H1 (cell line): ENCODE measurements at places on chromosomes 16 and 17.

GRCh38 chr17:40064971-40065768 is 2.4 kb downstream of the THRA start:
- DNase-seq = no peak

DNA sequence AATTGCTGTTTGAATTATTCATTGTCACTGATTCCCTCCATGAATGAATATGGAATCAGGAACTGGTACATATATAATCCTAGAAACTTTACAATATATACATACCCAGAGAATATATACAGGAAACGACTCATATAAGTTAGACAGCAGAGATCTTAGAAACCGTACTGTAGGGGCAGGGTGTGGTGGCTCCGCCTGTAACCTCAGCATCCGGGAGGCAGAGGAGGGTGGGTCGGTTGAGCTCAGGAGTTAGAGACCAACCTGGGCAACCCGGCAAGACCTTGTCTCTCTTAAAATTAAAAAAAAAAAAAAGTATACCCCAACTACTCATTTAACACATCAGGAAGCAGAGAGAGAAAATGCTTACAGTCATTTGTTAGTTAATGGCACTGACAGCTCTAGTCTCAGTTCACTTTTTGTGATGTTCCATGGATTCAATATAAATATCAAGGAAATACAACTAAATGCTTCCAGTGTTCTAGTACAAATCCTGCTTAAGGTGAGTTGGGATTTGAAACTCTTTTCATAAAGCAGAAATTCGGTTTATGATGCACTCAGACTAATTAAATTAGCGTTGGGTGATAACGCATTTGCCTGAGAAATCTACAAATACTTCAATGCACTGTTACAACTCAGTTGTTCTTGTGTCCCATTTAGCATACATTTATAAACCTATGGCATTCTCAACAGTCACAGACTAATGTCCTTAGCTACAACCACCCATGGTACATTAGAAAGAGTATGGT is 5.6 kb downstream of the GLG1 start:
- DNase-seq = no peak

- DNase-seq = no peak
Observed at GRCh38 chr17:27950995-27951394, 57.8 kb upstream of the LYRM9 start.

- no peak for DNase-seq
Observed at GRCh38 chr16:25916037-25916436, 224.3 kb downstream of the HS3ST4 start.

GRCh38 chr17:2084766-2085647 is 30.1 kb downstream of the HIC1 start:
- DNase-seq = no peak

DNA sequence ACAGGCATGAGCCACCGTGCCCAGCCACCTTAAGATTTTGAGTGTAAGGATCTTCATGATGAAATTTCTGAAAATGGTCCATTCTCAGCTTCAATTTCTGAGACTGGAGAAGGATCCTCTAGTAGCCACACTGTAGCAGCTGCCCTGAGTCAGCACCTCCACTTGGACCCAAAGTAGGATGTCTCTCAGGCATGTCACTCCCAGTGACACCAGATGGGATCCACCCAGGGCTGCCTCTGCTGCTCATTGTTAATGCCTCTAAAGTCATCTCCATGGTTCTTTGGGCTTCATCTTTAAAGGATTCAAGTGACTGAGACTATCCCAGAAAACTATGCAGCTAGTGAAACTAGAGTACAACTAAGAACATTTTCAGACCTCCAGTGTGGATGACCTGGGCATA is 7.9 kb downstream of the PLD6 start:
- DNase-seq = no peak

DNA sequence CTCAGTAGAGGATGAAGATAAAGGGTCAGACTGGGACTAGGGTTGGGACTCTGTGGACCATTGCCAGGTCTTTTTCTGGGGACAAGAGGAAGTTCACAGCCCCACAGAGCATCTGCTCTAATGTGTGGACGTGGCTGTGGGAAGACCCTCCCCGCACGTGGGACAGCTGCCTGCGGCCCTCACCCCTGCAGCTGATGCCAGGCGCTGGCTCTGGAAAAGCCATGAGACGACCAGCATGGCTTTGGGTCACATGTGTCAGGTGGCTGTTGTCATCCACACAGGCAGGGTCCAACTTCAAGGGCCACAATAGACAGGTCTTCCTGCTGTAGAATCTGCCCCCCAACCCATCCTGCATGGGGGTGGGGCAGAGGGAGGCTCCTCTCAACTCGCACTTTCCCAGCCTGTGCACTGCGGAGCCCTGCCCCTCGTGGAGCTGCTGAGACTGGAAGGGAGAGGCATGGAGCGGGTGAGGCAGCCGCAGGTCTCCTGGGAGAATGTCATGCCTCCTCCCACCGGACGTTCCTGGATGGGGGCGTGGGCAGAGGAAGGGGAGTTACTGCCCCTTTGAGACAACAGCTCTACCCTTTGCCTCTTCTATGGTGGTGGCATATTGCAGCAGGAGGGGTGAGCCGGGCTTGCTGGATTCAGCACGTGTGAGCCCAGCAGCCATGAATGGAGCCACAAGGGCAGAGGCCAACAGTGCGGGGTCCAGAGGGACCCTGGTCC is 53.4 kb downstream of the PIMREG start:
- no peak for DNase-seq

- no peak for DNase-seq
Observed at GRCh38 chr16:82185012-82185411, 15.0 kb upstream of the MPHOSPH6 start.

DNA sequence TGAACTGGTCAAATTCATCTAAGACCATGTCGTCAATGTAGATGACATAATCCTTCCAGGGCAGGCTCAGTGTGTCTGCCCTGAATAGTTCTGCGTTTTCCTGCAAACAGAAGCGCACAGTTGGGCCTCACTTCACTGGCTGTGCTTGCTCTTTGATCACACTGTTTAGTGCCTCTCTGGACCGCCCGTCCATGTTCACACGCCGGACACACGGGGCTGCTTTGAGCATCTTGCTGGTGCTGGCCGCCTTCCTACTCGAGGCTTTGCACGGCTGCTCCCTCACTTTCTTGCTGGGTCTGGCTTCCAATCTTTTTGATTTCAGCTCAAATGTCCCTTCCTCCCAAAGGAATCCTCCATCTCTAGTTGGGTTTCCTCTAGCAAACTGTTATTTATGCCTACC is 37.4 kb downstream of the DNAH17 start:
- no peak for DNase-seq

DNA sequence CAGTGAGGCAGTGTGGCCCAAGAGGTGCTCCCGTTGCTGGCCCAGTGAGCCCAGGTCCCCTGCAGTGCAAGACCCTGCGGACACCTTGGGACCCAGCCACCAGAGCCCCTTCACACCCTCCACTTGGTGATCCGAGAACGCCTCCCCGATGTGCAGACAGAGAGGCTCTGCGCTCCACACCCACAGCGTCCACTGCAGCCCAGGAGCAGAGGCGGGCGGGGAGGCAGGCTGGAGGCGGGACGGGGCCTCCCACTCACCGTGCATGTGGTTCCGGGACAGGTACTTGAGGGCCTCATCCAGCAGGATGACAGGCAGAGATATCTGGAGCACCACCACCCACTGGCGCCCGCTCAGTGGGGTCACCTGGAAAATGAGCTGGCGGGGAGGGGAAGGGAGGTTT is 12.1 kb upstream of the P2RX1 start:
- no peak for DNase-seq

DNA sequence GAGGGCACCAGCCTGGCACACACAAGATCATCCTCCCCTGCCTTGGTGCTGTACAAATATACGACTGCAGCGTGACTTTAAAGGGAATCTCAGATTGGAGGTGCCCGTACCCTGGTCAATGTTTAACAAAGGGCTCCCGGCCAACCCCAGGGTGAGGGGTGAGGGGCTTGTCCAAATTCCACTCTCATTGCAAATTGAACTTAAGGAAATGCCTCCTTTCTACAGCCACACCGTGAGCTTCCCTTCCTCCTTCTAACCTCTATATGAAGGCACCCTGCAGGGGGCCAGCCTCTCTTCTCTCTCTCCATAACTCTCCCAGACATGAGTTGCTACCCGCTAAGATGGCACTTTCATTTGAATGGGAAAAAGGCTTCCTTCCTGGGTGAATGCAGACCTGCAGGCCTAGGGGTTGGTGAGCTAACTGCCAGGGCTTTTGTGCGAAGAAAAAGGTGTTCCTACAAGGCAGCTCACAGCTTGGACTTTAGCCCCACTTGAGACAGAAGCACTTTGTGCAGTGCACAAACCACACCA is 76.6 kb downstream of the IRF8 start:
- DNase-seq = no peak

DNA sequence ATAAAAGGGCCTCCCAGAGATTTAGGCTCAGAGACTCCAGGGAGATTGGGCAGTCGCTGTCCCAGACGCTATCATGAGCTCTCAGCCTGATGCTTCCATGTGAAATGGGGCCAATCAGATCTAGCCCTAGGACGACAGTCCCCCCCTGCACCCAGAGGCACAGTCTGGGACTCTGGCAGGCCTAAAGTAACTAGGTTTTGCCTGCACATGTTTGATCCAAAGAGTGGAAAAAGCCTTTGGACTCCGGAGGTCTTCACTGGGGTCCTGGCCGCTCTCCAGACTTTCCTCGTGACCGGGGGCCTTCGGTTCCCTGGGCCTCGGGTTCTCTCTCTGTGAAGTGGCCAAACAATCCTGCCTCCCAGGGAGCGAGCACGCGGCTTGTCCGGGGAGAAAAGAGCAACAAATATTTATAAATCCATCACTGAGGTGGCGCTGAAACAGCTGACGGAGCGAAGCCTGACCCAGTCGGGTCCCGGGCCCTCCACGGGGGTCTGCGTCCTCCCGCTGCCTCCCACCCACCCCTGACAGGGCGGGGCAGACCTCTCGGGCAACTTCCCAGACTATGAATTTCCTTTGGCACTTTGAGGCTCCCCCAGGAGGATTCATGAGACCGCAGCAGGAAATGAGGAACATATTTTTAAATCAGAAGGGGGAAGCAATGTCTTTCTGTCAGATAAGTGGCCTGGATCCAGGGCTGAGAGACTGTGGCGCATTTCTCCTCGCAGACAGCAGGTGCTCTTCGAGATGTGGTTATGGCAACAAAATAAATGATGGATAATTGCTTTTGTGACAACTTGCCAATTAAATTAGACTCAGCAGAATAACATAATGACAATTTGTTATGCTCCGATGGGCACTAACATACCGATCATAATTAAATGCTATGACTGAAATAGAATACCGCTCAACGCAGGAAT is 38.9 kb downstream of the MRPS23 start:
- DNase-seq = no peak

GRCh38 chr17:41907633-41908539 is 10.9 kb downstream of the ACLY start:
- no peak for DNase-seq

- DNase-seq = no peak
Observed at GRCh38 chr16:82201926-82202325, 31.9 kb upstream of the MPHOSPH6 start.

DNA sequence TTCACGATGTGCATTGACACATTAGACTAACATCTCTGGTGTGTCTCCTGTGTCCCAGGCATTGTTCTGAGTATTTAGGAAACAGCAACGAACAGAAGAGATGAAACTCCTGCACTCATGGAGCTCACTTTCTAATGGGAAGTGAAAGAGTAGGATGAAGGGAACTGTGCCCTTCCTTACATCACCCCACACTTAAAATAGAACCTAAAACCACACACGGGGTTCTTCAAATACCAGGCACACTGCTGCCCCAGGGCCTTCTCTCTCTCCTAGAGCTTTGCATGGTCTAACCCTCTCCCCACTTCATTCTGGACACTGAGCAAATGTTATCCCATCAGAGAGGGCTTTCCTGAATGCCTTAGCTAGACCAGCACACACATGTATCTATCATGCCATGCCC is 33.7 kb downstream of the TRIM25 start:
- no peak for DNase-seq

- DNase-seq = no peak
Observed at GRCh38 chr16:63945806-63946205, 1176.1 kb downstream of the CDH11 start.

DNA sequence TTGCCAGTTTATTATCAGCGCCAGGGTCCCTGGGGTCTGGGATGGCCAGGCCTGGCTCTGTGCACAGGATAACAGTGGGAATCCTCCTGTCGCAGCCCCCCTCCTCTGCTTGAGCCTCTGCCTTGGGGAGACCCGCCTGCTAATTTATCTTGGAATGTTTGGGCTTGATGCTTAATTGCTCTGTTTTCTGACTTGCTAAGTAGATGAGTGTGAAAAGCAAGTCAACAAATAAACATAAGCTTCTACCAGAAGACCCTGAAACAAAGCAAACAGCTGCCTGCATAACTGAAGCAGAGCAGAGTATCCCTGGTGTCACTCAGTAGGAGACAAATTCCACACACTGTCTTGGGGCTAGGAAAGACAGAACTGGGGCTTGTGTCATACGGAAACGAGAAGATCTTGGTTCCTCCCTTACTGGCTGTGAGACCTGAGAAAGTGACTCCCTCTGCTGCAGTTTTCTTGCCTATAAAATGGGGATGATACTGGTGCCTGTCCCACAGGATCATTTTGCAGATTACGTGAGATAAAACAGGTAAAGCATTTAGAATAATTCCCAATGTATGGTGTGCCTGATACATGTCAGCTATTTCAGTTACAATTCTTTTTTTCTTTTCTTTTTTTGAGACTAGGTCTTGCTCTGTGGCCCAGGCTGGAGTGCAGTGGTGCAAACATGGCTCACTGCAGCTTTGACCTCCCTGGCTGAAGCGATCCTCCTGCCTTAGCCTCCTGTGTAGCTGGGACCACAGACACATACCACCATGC is 44.8 kb upstream of the IRX3 start:
- peak; percentile 53 for DNase-seq

DNA sequence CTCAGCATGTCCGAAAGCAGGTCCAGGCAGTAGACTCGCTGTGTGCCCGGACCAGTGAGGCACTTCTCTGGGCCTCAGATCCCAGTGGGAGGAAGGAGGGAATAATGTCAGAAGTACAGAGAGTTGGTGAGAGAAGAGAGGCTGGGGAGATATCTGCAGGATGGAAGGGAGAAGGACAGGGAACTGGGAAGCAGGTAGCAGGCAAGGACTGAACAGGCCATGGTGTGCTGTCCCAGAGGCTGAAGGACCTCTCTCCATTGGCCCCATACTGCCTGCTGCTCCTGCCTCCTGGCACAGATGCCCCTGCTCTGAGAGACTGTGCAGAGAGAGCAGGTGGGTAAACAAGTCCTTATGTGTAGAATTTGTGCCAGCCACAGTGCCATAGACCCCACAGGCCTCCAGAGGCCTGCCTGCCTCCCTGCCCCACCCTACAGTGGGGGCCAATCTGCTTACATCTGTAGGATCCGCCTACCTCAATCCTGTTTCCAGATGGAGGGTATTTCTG is 34.2 kb upstream of the CRHR1 start:
- DNase-seq = no peak
